KG1 (cell line): ENCODE measurements at places on chromosomes 1 and 21.

DNA sequence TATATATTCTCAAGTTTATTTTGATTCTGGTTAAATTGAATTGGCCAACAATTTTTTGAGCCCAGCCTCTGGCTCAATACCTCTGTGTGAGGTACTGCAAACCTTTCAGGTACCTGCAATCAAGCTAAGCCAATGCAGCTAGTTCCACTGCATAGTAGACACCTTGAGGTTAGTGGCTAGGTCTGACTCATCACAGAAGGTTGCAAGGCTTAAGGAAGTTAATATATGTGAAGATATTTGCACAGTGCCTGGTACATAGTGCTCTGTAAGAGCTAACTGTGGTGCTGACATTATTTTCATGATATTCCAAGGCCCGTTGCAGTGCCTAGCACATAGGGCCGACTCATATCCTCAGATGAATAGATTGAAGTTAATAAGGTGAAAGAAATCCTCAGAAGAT, 330.5 kb upstream of the KAZN start:
- no peak for DNase-seq

- DNase-seq: no peak
Observed at GRCh38 chr1:222140206-222140605, 398.3 kb upstream of the DUSP10 start.

GRCh38 chr1:193069748-193070385, 10.5 kb downstream of the RO60 start:
- DNase-seq: no peak

- DNase-seq: no peak
Observed at GRCh38 chr1:109634771-109635750, 15.4 kb downstream of the AMPD2 start.

DNA sequence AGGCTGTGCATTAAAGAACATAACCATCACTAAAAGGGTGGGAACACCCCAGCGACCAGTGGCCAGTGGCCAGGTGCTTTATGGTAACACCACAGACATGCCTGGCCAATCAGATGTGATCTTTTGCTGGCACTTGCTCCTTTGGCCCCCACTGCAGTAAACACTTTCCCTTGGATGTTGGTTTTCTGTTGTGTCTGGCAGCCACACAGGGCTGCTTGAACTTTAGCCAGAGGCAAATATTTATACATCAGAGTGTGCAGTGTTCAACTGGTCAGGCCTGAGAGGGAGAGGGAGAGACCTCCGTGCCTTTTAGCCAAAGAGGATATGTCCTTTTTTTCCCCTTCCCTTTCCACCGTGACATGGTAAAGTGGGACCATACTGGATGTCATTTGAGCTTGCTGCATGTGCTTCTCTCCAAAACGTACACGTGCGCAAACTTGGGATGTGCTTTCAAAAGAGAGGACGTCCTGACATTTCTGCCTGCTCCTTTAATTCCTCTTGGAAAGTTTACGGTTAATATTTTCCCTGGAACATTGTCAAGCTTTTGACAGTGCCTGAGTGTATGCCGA, 101.2 kb downstream of the NFIA start:
- no peak for DNase-seq

DNA sequence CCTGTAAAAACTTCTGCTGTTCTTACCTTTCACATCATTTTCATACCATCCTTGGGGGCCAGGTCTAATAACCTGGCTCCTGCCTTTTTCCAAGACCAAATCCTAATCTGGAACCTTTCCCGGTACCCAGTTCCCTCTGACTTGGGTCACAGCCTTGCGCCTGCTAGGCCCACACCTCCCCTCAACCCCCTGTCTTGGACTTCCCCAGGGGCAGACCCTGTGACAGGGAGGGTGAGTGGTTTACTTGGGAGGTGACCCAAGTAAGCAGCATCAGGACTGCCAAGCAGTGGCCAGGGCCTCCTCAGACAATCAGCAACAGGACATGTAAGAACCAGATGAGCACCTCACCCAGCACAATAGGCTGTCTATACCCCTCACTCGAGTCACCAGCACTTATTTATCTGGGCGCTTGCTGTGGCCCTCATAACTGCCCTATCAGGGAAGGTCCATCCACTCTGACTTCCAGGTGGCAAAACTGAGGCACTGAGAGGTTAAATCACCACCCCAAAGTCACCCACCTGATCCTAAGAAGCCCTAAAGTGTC, 124.7 kb downstream of the MATN1 start:
- no peak for DNase-seq

GRCh38 chr1:221527886-221528624, 213.8 kb downstream of the DUSP10 start:
- no peak for DNase-seq

- DNase-seq: no peak
Observed at GRCh38 chr1:24705260-24706073, 39.8 kb upstream of the CLIC4 start.

- DNase-seq: no peak
Observed at GRCh38 chr1:24874056-24874455, 56.0 kb downstream of the RUNX3 start.

GRCh38 chr1:60832367-60832766, 250.0 kb upstream of the NFIA start:
- peak; percentile 13 for DNase-seq

DNA sequence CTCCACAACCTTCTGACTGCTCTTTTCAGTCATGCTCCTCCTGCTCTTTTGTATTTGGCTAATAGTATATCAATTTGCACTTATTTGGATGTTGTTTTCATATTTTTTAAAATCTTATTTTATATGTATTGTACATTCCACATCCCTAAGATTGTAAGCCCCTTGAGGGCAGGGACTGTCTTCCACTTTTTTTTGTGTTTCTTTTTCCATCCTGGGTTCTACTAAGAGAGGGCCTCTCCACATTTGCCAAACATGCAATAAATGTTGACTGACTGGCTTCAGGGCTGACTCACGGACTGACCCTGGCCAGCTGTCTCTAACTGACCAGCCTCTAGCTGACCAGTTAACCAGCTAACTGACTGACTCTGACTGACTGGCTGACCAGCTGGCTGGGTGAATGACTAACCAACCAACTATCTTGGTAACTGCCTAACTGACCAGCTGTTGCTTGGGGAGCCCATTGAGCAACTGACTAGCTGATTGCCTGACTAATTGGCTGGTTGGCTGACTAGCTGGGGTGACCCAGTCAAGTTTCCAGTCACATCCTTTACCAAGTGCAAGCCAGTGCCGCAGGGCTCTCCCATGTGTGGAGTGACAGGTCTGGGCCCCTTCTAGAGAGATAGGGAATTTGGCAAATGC, 16.1 kb downstream of the CSF1 start:
- no peak for DNase-seq

GRCh38 chr1:67496329-67496728, 66.1 kb upstream of the SERBP1 start:
- no peak for DNase-seq

GRCh38 chr1:18950401-18951026, 6.0 kb downstream of the IFFO2 start:
- no peak for DNase-seq

DNA sequence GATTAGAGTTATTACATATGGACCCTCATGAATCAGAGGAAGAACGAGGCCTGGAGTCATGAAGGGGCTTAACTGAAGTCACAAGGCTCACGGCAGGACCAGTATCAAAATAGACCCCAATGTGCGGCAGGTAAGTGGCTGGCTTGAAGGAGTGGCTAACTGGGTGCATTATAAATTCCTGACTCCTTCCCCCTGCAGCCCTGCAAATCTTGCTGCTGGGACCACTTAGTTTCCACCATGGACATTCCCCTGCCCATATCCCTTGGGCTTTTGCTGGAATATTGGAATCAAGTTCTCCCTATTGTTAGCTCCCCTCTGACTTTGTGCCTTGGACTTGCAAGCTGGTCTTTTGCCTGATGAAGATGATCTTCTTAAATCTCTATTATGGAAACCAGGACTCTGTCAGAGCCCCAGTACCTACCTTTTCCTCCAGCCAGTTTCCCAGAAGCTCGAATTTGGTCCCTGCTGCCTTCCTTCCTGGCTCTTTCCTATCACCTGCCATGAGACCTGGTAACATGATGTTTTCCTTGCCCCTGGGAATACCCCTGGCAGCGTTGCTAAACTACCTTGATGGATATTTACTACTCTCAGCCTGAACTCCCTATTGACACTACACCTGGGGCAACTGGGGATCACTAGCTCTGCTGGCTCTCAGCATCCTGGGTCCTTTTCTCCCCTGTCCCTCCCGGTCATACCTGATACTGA, 156.0 kb upstream of the JUN start:
- no peak for DNase-seq

- no peak for DNase-seq
Observed at GRCh38 chr1:228207851-228208821, at the start of gene OBSCN. OBSCN (plus strand) TSS chr1:228208044; CDS start chr1:228211784, 3,740 bp downstream.

DNA sequence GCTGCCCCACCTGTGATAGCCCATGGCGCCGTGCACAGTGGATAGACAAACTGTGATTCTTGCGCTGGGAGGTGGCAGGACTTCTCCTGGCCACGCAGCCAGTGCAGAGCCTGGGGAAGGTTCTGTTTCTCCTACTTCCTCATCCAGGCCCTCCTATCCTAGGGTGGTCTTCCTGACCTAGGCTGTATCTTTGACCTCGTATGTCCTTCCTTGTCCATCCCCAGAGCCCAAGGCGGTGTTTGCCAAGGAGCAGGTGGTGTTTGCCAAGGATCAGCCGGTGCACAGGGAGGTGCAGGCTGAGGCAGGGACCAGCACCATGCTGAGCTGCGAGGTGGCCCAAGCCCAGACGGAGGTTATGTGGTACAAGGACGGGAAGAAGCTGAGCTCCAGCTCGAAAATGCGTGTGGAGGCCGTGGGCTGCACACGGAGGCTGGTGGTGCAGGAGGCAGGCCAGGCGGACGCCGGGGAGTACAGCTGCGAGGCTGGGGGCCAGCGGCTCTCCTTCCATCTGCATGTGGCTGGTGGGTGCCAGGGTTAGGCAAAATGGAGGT, 63.9 kb downstream of the OBSCN start:
- no peak for DNase-seq
